ENCODE measurements at places on chromosomes 2 and 18.

DNA sequence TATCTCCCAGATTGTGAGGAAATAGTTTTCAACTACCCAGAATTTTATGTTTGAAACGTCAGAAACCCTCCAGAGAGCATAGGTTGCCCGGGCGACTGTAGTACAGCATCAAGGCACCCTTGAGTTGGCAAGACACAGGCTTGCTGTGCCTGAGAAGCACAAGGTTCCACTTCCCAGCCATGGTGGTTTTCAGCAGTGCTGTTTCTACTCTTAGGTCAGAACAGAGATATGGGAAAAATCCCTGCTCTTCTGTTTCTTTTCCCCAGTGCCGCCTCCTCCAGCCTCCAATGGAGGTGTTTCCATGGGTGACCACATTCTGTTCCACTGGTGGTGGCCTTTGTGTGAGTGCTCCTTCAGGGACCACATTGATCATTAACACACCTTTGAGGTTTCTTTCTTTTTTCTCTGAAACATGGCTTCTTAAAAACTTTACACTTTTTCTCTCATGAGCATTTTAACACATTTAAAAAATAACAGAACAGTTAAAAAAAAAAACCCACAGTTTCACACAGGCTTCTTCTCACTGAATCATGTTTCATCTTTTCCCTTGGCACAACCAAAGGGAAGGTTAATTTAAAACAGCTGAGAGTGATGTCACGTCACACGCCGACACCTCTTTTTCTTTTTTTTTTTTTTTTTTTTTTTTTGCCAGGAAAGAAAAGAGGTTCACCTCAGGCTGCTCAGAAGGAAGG lies 229.3 kb upstream of the HDAC4 start:
- no peak for ATAC-seq

GRCh38 chr18:6382963-6383362 lies 31.7 kb downstream of the L3MBTL4 start:
- no peak for ATAC-seq

DNA sequence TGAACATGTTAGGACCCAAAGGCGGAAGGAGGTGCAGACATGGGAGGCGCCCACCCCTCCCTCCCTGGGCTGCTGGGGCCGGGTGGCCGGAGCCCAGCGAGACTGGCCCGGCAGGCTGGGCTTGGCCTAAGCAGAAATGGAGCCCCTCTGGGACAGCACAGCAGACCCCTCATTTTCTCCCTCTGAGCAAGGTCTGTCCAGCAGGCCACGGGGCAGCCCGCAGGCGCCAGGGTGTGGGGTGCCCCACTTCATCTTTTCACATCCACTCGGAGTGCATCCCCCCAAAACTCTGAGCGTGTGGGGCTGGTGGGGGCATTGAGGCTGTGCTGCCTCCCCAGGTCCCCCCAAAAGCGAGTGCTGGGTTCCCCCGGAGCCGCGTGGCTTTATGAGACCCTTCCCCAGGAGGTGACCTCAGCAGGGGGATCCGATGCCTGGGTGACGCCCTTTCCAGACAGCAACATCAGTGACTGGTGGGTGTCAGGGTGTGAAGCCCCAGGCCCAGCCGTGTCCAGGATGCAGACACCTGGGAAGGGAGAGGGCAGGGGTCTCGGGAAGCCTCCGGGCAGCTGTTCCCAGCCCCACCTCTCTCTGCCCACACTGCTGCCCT lies 36.7 kb upstream of the GPC1 start:
- ATAC-seq = no peak

DNA sequence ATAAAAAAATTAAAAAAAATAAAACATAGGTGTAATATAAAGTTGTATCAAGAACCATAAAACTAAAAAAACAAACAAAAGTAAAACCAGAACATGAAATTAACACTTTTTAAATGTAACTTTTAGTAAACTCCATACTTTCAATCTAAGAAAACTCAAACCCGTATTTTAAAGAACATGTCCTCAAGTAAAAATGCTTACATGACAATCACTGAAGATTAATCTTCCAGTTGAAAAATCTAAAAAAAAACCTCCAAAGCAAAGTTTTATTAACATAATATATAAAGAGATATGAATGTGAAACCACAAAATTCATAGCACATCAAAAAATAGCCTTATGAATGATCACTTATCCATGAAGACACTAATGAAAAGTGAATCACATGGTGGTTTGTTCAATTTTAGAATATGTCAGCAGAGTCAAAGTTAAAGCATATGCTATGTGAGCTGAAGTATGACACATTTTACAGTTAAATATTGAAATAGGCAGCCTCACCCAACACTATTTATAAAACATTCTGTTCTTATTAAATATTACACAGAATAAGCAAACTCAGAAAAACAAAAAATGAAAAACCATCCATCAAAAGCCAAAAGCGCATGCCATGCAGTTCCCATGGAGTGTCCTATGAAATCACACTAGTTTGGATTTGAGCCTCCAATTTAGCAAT lies 23.1 kb upstream of the CHAC2 start:
- ATAC-seq = no peak

DNA sequence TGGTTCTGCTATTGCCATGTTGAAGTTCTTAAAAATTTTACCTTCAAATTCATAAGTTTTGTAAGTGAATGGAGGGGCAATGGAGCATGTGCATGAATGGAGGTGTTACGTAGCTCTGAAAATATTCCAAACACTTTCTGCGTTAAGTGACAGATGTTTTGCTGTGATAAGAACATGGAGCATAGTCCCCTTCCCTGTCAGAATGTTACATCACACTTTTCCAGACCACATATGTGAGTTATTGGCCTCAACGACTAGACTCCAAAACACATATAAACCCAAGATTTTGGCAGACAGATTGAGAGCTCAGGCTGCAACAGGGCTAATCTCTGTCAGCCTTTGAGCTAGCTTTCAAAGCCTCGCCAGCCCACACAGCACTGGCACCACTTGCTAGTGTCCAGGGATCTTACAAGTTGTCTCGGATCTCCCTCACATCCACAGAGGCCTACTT lies 27.2 kb upstream of the MFSD6 start:
- no peak for ATAC-seq

DNA sequence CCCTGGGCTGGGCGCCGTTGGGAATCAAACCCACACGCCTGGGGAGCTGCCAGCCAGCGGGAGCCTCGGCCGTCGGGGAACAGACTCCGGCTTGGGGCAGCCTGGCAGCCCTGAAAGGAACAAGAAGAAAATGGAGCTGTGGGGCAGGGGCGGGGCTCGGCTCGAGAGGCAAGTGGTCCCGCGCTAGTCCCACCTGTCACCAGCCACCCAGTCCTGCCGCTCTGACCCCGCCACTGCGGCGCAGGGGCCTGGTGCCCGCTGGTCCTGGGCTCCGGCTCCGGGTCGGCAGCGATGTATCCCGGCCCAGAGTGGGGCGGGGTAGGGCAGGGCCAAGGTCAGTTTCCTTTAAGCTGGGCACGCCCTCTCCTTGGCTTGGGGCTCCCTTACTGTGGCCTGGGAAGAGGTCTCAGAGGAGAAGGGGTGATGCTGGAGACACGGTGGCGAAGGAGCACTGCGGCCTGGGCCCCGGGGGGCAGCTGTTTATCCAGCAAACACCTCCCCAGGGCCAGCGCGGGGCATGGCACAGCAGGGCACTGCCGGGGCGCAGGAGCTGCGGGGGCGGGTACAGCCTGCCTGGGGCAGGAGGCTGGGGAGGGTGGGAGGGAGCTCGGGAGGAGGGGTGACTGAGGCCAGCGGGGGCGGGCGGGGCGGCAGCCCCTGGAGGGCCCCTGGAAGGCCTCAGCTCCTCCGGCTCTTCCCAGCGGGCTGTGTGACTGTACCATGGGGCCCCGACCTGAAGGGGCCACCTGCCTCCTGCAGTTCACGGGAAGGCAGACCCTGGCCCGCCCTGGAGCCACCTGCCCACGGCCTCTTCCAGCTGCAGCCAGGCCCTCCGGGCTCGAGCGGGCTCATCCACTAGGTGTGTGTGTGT lies 15.6 kb downstream of the ODC1 start:
- no peak for ATAC-seq

- ATAC-seq = no peak
Measured at GRCh38 chr2:158955842-158956365, 12.5 kb upstream of the TANC1 start.

DNA sequence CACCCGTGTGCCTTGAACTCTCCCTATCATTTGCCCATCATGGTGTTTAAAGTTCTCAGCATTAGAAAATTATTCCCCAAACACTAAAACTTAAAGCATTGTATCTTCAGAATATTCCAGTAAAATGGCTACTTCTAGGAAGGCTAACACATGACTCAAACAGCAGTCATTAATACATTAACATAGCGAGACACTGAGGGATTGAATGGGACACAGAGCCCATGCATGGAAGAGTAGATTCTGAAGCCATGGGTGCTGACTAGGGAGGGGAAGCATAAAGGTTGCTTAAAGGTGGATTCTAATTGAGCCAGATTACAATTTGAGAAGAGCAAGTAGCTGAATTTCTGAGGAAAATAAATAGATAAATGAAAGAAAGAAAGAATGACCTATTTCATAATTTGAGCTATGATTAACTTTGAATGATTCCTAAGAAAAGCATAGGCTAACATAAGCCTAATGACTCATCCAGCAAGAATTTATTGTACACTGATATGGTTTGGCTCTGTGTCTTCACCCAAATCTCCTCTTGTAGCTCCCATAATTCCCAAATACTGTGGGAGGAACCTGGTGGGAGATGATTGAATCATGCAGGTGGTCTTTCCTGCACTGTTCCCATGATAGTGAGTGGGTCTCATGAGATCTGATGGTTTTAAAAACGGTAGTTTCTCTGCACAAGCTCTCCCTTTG lies 79.8 kb upstream of the PIK3C3 start:
- ATAC-seq = peak; percentile 88

- no peak for ATAC-seq
Measured at GRCh38 chr2:227301523-227301922, 23.5 kb upstream of the MFF start.

- ATAC-seq = no peak
Measured at GRCh38 chr2:96225016-96225533, 16.4 kb upstream of the STARD7 start.

GRCh38 chr2:86052676-86053075 lies 53.0 kb downstream of the POLR1A start:
- no peak for ATAC-seq

DNA sequence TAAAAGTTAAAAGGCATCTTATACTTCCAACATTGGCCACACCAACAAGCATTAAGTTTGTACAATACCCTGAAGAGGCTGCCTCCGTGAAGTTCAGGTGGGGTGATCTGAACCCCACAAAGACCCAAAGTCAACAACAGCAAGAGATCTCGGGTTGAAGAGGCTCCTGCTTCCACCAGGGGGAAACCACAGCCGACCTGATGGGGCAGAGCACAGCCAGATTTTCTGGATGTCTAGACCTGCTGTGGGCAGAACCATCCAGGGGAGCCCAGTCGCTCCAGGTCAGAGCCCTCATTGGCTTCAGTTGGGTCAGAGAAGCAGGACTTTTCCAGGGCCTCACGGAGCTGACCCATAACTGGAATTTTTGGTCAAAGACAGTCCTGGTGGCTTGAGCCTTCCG lies 66.5 kb upstream of the ACKR3 start:
- no peak for ATAC-seq

GRCh38 chr18:62106271-62106670 lies 80.6 kb downstream of the PIGN start:
- no peak for ATAC-seq

DNA sequence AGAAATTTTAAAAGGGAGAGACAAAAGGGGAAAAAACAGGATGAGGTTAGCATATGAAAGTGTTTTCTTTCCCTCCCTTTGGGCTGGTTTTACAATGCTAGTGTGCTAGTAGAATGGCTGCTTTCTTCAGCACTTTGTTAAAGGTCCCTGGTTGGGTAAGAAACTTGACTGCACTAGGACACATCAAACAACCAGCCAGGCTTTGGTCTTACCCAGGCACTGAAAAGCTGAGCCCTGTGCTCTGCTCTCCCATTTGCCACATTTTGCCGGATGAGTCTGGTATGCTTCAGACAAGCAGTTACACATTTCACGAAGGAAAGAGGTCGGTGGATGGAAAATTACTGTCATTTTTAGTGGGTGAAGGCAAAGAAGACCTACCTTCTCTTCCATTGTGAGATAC lies 242.0 kb downstream of the DPP10 start:
- ATAC-seq = no peak

DNA sequence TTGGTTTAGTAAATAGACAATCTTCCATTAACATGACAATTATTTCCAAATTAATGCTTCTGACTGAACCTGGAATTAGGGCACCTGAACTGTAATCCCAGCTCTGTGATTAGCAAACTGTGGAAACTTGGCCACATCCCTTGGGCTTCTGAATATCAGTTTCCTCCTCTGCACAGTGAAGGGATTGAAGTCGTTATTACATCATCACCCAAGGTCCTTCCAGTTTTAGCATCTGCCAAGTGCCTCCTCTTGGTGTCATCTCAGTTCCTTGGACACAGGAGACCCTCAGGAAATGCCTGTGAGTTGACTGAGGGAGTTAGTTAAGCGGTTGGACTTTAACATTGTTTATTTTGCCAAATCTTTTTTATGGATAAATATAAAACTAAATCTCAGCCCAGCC lies 64.8 kb downstream of the MOGAT1 start:
- no peak for ATAC-seq

DNA sequence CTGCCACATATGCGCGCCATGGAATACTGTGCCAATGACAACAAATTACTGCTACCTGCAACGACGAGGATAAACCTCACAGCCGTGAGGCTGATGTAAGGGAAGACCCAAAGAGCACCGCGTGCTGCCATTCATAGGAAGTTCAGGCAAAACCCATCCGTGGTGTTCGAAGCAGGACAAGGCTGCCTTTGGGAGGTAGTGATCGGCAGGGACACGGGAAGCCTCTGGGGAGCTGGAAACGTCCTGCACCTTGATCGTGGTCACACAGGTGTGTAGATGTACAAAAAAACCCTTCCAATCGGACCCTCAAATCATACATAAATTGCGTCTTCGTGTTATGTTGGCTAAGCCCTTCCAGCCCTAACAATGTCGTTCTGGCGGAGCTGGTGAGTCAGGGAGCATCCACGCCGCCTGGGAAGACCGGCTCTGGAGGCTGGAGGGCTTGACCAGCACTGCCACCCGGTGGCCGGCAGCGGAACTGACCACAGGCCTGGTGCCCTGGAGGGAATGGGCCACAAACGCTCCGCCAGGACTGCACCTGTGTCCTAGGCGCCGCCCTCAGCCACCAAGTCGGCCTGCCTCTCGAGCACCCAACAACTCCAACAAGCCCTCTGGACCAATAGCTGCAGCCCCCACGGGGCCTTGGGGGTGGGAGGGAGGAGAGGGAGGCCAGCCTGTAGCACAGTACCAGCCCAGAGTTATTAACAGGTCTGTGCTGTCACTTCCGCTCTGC lies 4.1 kb upstream of the NEURL3 start:
- peak; percentile 89 for ATAC-seq

DNA sequence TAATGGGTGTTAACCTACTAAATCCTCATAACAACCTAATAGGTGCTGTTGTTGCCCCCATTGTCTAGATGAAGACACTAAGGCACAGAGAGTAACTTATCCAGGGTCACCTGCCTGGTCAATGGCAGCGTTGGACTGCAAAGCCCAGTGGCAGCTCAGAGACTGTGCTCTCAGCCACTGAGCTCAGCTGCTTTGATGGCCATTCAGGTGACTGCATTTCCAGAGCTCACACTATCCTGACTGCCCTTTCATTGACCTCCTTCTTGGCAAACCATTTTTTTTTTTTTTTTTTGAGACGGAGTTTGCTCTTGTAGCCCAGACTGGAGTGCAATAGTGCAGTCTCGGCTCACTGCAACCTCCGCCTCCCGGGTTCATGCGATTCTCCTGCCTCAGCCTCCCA lies 115.2 kb downstream of the MAPK4 start:
- no peak for ATAC-seq

Measured in SK-N-SH treated with all-trans-retinoic acid at 6 μM for 48 hours (cell line).